Right hindlimb (tissue), 1 donor: ENCODE measurements at places on chromosomes 7 and 10.
A peak's percentile ranks its signal among the peaks of the same experiment; 100 is the strongest.

GRCh38 chr7:149816267-149816751 lies 21.9 kb upstream of the ZNF862 start:
- DNase-seq: no peak

DNA sequence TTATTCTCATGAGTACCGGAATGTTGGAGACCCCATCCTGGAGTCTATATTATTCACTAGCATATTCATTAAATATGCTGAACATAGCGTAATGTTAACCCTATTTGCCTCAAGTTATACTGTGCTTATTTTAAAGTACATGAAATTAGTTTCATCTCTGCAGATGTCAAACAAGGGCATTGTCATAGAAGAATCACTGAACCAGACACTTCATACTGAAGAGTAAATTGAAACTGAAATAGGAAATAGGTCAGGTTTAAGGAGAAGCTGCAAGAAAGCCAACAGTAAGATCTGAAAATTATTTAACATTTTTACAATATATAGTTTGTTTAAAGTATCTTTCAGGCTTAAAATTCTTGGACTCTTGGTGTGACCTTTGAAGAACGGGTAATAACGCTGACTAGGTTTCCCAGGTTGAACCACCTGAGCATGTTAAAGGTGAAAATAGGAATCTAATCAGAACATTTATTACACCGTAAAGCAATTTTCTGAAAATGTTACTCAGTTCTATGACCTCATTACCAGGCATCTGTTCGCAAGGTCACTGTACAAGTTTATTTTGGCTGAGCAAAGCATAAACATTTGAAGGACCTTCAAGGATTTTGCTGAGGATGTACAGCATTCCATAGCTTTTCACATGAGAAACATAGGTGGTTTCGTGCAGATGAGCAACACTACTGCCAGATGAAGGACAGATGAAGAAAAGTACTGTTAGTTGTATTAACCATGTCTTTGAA lies 82.7 kb downstream of the REEP3 start:
- no peak for DNase-seq

- DNase-seq: no peak
Observed at GRCh38 chr7:80721883-80722615, 83.6 kb downstream of the CD36 start.

GRCh38 chr7:30168835-30169573 lies 34.2 kb downstream of the MTURN start:
- DNase-seq: no peak

GRCh38 chr10:14753441-14753840 lies 21.3 kb downstream of the FAM107B start:
- DNase-seq: no peak

GRCh38 chr10:65952086-65952485 lies 973.8 kb upstream of the LRRTM3 start:
- no peak for DNase-seq

DNA sequence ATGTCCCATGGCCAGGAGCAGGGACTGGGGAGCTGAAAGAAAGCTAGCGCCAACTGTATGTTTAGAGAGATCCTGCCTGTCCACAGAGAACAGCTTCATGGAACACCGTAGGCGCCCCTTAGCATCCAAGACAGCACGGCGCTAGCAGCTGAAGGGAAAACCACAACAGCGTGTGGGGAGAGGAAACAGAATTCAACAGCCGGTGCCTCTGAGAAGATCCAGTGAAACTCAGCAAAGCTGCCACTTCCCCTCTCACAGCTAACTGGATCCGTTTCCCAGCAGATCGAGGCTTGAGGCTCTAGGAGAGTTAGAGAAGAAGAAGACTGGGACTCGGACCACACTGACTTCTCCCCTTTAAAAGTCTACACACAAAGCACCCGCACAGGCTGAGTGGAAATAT lies 145.0 kb downstream of the MAD1L1 start:
- DNase-seq: no peak

GRCh38 chr10:59724098-59724938 lies 14.7 kb upstream of the SLC16A9 start:
- DNase-seq: no peak

DNA sequence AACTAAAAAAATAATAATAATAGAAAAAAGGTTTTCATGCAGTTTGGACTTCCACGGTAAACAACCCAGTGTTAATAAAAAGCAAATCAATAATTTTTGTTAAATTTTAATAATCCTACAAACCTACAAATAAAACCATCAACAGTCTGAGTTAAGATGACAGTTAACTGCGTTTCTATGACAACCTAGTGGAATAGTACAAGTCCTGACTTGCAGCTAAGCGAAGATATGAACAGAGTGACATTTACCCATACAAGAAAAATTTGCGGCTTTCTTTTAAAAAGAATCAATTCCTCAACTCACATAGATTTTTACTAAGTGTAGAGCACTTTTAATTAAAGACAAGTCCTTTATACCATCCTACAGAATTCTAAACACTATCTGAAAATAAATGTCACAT lies 35.6 kb downstream of the VPS41 start:
- no peak for DNase-seq

DNA sequence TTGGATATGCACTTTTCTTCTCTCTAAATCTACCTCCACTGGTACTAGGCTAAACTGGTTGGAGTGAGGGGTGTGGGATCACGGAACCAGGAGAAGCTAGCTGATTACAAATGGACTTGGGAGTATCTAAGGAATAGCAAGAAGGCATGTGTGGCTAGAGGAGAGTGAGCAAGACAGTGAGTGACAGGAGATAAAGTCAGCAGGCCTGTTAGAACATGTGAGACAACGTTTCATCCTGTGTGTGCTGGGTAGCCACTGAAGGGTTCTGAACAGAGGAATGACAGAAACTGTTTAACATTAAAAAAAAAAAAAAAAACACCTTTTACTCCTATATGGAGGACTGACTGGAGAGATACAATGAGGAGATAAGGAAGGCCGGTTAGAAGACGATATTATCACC lies 51.7 kb downstream of the ZNF438 start:
- DNase-seq: no peak

GRCh38 chr7:102978284-102978683 lies 65.5 kb downstream of the LRRC17 start:
- no peak for DNase-seq

DNA sequence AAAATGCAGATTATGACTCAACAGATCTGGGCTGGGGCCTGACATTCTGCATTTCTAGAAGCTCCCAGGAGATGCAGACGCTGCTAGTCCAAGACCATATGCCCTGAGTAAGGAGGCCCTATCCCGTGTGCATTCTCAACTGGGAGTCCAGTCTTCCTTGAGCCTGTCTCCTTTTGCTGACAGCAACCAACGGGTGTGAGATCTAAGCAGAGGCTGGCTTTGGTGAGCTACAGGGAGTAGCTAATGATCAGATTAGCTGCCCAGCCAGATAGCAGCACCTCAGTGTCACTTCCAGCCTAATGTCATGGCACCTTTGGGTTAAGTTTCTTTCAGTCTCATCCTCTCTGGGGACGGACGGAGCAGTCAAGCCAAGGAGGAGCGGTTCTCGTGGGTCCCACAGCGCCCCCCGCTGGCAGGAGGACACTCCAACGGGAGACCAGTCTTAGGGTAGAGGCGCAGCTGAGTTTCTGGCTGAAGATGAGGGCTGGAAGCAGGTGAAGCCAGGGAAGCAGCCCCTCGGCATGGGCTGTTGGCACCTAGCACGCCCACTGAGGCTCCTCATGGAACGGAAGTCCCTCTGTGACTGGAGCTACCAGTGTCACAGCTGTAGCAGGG lies 154.0 kb downstream of the CCDC3 start:
- DNase-seq: no peak

- DNase-seq: no peak
Observed at GRCh38 chr10:114388275-114388674, 16.0 kb downstream of the AFAP1L2 start.

DNA sequence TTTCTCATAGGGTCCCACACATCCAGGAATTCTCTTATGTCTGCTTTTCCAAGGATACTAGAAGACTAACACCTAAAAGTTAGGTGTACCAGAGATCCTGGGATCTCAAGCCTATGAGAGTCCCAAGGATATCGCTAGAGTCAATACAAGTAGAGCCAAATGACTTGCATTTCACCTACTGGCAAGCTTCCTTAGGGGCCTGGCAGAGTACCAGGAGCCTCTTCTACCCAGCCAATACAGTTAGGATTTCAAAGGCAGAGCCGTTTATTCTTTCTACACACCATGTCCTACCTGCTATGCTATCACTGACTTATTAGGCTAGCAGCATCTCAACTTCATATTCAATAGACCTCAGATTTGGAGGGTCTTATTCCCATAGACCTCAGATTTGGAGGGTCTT lies 53.5 kb upstream of the UNC5B start:
- no peak for DNase-seq

- no peak for DNase-seq
Observed at GRCh38 chr10:133177380-133178157, 17.6 kb downstream of the KNDC1 start.

DNA sequence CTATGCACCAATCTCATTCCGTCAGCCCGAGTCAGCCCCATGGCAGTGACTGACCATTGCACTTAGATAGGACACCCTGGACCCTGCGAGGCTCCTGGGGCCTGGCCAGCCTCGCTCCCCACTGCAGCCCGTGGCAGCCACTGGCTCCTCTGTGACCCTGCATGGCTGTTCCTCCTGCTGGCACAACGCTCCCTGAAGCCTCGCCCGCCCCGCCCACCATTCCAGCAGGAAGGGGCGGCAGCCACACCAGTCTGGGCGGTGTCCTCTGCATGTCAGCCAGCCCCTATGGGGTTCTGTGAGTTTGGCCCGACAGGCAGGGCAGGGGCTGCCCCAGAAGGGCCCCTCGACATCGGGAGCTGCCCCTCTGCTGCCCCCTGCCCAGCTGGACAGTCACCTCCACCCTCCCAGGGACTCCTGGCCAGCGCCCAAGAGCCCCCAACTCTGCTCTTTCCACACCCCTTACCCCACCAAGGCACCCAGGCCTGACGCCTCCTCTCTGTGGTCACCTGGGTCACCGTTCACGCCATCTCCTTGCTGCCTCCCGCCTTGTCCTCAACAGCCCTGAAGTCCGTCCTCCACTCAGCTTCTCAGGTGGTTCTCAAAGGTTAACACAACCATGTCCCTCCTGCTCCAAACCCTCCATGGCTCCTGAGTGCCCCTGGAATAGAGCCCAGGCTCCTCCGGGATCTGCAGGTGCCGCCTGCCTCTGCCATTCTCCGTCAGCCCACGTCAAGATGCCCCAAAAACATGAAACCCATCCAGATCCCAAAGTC lies 103.5 kb downstream of the MICALL2 start:
- no peak for DNase-seq

- DNase-seq: no peak
Observed at GRCh38 chr7:33807779-33808482, 97.4 kb upstream of the BMPER start.

- no peak for DNase-seq
Observed at GRCh38 chr7:1817061-1817712, 147.1 kb downstream of the ELFN1 start.

DNA sequence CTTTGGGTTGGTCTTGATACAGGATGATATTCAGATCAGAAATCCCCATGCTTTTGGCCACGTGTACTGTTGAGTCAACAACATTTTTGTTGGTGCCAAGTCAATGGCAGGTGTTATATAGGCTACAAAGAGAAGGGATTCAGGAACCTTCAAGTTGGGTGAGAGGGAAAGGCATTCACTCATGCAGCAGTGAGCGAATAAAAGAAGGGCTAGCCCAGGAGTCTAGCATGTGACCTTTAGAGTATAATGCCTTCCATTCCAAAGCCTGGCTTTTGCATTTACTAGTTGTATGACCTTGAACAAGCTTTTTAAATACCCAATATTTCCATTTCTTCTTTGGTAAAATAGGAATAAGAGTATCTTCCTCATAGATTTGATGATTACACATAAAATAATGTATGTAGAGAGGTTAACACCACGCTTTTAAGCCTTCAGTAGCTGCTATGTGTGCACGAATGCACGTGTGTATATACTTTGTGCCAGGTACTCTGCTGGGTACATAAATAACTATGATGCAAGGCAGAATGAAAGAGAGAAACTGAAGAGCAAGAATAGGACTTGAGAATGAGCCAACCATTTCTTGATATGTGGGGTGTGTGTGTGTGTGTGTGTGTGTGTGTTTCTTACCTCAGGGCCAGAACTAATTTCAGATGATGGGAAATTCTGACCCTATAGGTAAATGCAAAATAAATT lies 163.6 kb downstream of the PDE1C start:
- no peak for DNase-seq

GRCh38 chr10:31018962-31019361 lies 12.7 kb downstream of the ZNF438 start:
- no peak for DNase-seq

- peak; percentile 67 for DNase-seq
Observed at GRCh38 chr10:31929261-31930022, 811 bp upstream of the ARHGAP12 start.

DNA sequence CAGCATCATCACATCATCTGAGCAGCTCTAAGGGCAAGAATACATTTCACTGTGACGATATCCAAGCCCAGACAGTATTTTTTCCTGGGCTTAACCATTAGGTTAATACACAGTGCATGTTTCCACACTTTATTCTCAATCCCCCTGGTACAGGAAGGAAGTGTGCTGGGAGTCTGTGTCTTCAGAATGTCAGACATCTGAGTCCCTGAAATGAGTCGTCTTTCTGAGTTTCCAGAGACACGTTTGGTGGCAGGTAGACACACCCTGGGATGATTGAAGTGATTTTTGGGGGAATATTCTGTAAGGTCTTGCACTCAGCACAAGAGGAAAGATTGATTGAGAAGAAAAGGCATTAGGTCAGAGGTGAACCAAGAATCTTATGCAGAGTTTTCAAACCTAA lies 13.1 kb upstream of the SHH start:
- no peak for DNase-seq

GRCh38 chr10:86102451-86102850 lies 264.1 kb downstream of the GRID1 start:
- DNase-seq: no peak

DNA sequence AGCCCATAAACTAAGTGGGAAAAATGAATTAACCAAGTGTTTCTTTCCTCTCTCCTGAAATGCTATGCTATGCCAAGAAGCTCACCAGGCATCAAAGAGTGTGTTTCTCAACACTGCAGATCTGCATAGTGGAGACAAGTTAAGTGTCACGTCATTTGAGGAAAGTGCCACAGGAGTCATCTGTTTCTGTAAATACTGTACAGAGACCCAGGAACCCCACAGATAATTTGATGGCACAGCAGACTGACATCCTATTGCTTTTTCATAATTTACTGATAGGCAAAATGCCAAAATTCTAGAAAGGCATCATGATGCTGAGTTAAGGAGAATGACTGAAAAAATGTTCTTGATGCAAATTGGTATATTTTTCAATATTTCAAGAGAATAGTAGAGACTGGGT lies 124.3 kb downstream of the NRCAM start:
- no peak for DNase-seq

- no peak for DNase-seq
Observed at GRCh38 chr7:131401194-131401593, 73.5 kb downstream of the MKLN1 start.

- DNase-seq: no peak
Observed at GRCh38 chr7:109834851-109835250, 1256.1 kb upstream of the LRRN3 start.
